ENCODE measurements at places on chromosomes 3 and 15.

DNA sequence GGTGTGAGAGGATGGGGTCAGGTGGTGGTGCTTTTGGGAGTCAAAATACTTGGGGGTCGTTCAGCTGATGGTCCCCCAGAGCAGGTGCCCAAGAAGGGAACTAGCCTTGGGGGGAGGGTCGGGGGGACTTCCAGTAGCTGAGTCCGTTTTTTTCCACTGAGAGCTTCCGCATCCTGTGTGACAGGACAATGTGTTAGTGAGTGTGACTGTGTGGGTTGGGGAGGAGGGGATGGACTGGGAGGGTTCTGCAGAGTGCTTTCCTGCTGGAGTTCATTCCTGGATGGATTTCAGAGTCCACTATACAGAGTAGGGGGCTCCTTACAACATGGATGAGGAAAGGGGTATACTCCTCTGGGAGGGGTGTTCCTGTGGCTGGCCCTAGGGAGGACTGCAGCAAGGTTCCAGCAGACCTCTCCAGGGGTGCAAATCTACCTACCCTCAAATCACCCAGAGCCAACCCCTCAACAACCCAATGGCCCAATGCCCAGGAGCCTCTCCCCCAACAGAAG is 601 bp upstream of the HYAL2 start:
- no peak for DNase-seq

DNA sequence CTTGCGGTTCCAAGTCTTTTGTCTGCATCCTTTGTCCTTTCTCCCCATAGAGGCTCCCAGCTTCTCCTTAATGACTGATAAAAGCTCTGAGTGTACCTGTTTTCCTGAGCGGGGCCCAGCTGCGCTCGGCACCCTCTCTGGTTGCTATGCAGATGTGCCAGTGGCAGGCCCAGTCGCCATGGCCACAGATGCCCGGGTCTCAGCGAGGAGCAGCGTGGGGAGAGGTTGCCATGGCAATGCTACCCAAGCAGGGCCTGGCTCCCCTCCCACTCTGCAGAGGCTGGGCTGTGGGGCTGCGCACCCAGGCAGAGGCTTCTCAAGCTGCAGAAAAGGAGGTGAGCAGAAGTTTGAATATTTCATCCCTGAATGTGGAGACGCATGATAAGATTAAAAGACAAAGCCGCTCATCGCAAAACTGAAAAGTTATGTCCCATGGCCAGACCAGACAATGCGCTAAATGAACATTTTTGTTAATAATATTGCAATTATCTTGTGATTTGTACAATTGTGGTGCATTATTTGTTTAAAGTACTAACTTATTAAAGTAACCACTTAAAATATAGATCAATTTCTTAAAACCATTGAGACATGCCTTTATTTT is 66.1 kb downstream of the TPRA1 start:
- no peak for DNase-seq

DNA sequence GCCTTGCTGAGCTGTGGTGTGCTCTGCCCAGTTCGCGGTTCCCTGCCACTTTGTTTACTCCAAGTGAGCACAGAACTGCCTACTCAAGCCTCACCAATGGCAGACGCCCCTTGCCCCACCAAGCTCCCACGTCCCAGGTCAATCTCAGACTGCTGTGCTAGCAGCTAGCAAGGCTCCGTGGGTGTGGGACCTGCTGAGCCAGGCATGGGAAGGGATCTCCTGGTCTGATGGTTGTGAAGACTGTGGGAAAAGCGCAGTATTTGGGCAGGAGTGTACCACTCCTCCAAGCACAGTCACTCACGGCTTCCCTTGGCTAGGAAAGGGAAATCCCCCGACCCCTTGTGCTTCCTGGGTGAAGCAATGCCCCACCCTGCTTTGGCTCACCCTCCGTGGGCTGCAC is 45.0 kb downstream of the SLC12A6 start:
- DNase-seq, result no peak

DNA sequence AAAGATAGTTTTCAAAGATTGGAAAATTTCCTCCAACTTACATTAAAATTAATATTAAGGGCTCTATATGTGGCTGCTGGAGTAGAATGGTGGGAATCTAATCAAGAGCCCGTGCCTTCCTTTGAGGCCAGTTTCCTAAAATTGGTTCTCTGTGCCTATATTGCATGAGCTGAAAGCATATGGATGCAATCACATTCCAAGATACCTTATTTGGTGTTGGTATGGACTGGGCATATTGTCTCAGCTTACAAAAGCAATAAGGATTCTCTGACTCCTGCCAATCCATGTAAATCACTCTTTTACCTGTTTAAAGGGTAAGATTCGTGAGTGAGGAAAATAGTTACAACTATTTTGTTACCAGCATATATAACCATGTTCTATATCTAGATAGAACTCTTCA is 111.6 kb downstream of the GREM1 start:
- no peak for DNase-seq

GRCh38 chr3:8843347-8843746 is 73.9 kb upstream of the OXTR start:
- no peak for DNase-seq

- DNase-seq, result no peak
Measured at GRCh38 chr15:73996939-73997338, 2.4 kb downstream of the PML start.

DNA sequence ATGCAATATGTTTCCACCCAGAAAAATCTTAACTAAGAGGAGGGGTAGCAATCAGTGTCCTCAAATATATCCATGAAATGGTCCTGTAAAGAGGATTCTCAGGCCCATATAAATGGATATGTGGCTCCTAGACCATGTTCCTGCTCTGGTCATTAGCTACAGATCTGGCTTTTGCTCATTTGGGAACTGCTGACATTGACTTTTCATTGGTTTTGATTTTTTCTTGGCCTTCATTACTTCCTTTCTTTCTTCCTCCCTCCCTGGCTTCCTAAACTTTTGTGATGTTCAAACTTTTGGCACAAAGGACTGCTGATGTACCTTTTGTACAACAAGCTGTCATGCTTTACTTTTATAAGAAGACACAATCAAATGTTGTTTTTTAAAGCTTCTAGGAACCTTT is 41.6 kb upstream of the SNRK start:
- no peak for DNase-seq

DNA sequence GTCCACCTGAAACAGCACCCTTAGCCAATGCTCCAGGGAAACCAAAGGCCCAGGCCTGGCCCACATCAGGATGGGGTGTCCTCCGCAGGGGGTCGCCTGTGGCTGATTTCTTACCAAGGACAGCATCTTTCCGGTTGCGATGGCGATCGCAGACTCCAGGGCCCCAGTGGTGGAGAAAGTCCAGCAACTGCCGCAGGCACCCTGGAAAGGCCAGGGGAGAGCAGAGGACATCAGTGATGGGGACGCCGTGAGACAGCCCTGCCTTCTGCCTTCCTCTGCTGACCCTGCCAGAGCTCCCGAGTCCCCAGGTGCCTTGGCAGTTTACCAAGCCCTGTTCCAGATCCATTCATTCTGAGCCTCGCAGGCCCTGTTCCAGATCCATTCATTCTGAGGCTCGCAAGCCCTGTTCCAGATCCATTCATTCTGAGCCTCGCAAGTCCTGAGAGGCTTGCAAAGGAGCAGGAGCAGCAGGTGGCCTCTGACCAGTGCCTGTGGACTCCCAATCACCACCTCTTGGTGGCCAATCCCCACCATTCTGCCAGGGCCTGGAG is 12.5 kb downstream of the CTSH start:
- no peak for DNase-seq

Measured in SW480 (cell line).